ENCODE measurements at places on chromosomes 16 and 17.

DNA sequence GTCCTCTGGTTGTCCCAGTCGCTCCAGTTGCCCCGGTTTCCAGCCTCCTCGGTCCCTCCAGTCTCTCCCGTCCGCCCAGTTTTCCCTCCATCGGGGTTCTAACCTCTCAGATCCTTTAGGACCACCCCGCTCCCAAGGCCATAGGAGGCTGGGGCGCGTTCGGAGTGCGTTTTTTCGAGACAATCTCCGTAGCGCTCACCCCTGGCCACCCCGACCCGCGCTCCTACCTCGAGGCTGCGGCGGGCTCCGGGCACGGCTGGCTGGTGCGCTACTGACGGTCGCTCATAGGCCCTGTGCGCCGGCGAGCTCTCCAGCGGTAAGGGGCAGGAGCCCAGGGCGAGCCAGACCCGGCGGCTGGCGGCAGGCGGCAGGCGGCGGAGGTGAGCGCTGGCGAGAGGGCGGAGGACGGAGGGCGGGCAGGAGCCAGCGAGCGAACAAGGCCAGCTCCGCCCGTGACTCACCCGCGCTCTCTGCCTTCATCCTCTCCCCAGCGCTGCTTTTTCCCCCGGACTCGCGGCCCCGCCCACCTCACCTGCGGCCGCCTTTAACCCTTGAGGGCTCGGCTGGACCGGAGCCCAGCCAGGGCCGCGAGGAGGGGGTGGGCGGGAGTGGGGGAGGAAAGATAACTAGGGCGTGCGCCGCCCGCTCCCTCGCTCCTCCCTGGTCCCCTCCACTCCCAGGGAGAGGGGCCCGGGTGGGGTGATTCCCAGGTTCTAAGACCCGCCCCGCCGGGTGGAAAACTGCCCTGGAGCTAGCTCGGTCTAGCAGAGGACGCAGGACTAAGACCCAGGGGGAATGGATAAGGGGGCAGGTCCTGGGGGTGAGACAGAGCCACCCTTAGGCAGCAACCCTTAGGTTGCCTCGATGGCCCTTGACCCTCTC lies at the start of gene SP6:
SP6 (minus strand) TSS at position 472 of the 882 bp plus-strand sequence. CDS start 2,734 bp downstream, outside the sequence.
- no peak for DNase-seq

GRCh38 chr17:17570798-17571716 lies 20.5 kb downstream of the PEMT start:
- no peak for DNase-seq

DNA sequence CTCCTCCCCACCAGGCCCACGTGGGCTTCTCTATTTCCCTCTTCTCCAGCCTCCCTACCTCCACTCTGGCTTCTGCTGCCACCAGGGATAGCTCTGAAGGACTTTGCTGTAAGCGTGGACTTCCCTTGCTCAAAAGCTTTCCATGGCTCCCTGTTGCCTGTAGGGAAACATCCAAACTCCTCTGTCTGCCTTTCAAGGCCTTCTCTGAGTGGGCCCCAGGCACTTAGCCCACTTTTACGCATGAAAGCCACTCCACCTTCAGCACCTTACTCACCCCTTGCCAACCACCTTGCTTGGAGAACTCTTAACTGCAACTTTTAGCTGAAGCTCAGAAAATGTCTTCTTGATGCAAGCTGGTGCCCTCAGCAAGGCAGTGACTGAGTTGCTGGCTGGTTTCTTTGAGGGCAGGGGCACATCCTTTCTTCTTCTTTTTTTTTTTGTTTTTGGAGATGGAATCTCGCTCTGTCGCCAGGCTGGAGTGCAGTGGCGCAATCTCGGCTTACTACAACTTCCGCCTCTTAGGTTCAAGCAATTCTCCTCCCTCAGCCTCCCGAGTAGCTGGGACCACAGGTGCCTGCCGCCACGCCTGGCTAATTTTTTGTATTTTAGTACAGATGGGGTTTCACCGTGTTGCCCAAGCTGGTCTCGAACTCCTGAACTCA lies 52.0 kb upstream of the DLX4 start:
- no peak for DNase-seq

- DNase-seq = no peak
Observed at GRCh38 chr17:76090517-76091129, 11.6 kb downstream of the ZACN start.

- DNase-seq = no peak
Observed at GRCh38 chr16:1331712-1332617, 1.5 kb upstream of the BAIAP3 start.

DNA sequence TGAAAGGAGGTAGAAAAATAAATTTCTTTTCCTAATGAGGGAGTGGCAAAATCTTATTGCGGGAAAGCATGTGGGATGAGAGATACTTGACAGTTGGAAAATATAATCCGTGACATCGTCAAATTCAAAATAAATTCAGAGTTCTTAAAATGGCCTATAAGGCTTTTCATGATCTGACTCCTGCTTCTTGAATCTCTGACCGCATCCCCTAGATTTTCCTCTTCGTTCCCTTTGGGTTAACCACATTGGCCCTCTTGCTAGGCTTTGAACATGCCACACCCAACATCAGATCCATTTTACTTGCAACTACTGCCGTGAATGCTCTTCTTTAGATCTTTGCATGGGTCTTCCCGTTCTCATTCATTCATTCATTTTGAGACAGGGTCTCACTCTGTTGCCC lies 50.1 kb downstream of the NF1 start:
- no peak for DNase-seq

GRCh38 chr16:31360251-31360650 lies 5.3 kb downstream of the ITGAX start:
- no peak for DNase-seq

DNA sequence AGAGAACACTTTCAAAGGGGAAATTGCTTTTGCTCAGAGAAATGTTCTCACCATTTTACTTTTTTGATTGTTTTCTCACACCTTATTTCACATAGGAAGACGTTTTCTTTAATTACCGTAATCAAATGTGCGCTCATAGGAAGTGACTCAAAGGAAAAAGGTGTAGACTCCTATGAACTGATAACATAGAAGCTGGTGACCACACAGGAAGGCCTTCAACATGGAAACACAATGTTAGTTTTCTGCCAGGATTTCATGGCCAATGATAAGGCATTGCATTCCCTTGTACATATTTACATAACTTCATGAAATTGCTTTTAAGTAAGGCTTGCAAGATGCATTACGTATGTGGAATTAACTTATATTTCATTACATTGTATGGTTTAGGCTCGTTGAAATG lies 40.9 kb upstream of the KCNJ16 start:
- DNase-seq = no peak

DNA sequence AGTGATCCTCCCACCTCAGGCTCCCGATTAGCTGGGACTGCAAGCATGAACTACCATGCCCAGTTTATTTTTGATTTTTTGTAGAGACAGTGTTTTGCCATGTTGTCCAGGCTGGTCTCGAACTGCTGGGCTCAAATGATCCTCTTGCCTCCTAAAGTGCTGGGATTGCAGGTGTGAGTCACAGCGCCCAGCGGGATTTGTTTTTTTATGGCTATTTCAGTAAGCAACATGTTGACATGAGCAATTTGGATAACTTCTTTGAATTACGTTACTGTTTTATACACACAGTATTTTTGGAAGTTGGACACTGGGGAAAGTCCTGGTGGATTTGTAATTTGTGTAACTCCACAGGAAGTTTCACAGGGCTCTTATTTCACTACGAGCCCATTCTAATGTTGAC lies 18.5 kb upstream of the RHOT1 start:
- no peak for DNase-seq

GRCh38 chr17:17740615-17741348 lies 59.5 kb downstream of the RAI1 start:
- DNase-seq = peak; percentile 77

DNA sequence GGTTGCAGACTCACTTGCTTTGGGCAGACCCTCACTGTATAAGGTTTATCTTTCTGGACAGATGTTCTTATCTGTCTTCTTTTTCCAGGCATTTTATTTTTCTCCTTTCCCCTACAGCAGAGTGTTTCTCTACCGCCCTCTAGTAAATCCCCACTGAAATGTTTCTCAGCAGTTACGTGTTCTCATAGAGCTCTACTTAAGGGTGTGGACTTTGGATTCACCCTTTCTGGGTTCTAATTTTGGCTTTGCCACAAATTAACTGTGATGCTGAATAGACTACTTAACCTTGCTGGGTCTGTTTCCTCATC lies 2.0 kb downstream of the ADAT1 start:
- no peak for DNase-seq

DNA sequence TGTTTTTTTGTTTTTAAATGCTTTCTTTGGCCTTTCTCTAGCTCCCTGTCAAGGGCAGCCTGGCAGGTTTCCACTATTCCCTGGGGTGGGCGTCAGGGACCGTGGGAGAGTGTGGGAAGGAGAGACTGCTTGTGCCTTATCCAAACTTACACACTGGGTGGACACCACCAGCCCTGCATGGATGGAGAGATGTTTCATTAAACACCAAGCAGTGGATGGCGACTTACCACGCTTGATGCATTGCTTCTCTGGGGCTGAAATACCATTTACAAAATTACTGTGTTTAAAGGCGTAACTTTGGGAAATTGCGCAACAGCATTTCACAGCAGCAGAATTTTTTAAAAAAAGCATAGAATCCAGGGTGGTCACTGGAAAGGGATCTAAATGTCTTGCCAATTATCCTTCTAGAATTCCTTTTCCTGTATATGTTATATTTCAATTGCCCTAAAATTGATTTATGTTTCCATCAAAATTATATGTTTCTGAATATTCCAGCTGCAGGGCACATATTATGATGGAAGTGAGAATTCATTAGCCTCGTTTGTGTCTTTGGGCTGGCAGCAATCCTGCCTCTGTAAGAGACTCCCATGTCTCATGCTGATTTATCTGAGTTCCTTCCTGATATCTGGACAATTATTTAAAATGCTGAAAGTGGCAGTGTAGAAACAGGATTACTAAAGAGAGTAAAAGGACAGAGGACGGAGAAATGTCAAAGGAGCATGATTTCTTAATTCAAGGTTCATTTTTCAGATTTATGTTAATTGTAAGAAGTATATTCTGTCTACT lies 247.3 kb downstream of the GRIN2A start:
- no peak for DNase-seq

- no peak for DNase-seq
Observed at GRCh38 chr16:69273009-69273408, 38.1 kb upstream of the VPS4A start.

DNA sequence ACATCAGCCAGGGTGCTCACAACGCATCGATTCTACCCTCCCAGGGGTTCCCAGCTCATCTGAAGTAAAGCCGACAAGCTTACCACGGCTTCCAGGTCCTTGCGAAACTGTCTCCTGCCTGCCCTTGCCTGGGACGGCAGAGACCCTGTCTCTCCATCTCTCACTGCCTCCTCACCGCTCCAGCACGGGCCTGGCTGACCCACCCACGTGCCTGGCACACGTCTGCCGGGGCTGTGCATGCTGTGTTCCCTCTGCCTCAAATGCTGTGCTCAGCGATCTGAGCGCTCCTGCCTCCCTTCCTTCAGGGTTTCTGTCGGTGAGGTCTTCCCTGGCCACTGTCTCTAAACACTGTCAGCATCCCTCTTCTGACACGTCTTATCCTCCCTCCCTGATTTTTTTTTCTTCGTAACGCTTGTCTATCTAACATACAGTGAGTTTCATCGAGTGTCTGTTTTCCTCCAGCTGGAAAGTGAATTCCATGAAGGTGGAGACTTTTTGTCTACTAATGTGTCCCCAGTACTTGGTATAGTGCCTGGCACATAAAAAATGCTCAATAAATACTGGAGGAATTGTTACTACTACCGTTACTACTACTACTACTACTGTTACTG lies 208.4 kb downstream of the IRF8 start:
- no peak for DNase-seq
